CD4-positive, alpha-beta T cell treated with Interleukin-4 for 1 hour (primary cell): ENCODE measurements at places on chromosomes 3 and 15.

DNA sequence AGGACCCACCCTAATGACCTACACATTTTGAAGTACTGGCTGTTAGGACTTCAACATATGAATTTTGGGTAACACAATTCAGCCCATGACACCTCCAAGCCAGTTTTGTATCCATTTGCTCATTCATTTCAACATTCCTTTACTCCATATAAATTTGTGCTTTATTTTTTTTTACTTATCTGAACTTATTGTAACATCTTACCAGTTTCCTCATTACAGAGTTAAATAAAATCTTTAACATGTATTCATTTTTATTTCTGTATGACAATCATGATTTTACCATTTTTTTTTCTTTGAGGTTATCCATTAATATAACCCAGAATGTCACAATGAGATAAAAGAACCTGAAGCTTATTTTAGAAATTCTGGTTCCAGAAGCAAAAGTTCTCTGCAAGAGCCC, 48.0 kb upstream of the ATP1B3 start:
- no peak for DNase-seq

GRCh38 chr3:66361356-66361755, 139.5 kb downstream of the LRIG1 start:
- no peak for DNase-seq

- DNase-seq, result no peak
These were observed 13.1 kb upstream of the DYNC1LI1 start for GRCh38 chr3:32583708-32584107.

- no peak for DNase-seq
These were observed 230.2 kb upstream of the EIF1B start for GRCh38 chr3:40079203-40079846.

DNA sequence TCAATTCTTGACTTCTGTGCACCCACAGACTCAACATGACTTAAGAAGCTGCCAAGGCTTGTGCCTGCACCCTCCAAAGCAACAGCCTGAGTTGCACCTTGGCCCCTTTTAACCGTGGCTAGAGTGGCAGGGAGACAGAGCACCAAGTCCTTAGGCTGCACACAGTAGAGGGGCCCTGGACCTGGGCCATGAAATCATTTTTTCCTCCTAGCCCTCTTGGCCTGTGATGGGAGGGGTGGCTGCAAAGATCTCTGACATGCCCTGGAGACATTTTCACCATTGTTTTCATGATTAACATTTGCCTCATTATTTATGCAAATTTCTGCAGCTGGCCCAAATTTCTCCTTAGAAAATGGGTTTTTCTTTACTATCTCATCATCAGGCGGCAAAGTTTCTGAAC, 836.8 kb downstream of the ZPLD1 start:
- no peak for DNase-seq

DNA sequence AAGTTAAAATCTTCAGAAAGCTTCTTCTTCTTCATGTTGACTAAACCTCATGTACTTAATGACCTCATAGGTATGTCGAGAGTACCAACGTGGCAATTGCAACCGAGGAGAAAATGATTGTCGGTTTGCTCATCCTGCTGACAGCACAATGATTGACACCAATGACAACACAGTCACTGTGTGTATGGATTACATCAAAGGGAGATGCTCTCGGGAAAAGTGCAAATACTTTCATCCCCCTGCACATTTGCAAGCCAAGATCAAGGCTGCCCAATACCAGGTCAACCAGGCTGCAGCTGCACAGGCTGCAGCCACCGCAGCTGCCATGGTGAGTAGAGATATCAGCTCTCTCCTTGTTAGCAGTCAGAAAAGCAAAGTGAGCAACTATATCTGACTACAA, 176.5 kb downstream of the MBNL1 start:
- DNase-seq, result no peak

- no peak for DNase-seq
These were observed 324.6 kb upstream of the IL12A start for GRCh38 chr3:159664006-159664405.

DNA sequence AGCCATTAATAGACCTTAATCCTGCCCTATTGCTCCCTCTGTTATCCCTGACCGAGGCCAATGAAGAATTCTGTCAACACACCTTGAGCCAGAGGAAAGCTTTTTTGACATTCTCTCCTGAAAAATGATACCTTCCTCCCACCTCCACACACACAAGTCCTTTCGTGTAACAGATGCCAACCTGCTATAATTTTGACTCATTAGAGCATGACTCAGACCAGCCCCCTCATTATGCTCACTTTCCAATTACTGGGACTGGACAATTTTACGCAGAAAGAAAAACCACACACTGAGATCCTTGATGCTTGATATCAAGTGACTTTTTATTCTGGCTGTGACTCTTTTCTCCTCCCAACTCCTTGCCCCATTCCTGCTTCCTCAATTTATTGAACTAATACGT, 50.9 kb downstream of the LSAMP start:
- no peak for DNase-seq

- no peak for DNase-seq
These were observed 234.0 kb upstream of the PPP2R3A start for GRCh38 chr3:135731546-135731945.

DNA sequence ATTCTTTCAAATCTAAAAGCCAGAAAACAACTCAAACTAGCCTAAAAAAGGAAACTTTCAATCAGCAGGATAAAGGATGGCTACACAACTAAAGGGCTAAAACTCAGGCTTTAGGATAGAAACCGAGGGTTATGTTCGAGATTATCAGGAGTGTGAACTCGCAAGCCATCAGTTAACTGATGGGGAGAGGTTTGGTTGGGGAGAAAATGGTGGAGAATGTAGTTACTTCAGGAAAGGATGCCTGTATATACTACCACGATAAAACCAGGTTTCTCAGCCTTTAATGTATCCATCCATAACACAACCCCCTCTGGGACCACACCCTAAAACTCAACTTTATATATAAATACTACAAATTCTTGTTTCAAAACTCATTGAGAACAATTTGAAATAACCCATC, 22.2 kb downstream of the TRA2B start:
- no peak for DNase-seq

GRCh38 chr3:65830948-65831732, 207.6 kb downstream of the MAGI1 start:
- DNase-seq, result no peak

DNA sequence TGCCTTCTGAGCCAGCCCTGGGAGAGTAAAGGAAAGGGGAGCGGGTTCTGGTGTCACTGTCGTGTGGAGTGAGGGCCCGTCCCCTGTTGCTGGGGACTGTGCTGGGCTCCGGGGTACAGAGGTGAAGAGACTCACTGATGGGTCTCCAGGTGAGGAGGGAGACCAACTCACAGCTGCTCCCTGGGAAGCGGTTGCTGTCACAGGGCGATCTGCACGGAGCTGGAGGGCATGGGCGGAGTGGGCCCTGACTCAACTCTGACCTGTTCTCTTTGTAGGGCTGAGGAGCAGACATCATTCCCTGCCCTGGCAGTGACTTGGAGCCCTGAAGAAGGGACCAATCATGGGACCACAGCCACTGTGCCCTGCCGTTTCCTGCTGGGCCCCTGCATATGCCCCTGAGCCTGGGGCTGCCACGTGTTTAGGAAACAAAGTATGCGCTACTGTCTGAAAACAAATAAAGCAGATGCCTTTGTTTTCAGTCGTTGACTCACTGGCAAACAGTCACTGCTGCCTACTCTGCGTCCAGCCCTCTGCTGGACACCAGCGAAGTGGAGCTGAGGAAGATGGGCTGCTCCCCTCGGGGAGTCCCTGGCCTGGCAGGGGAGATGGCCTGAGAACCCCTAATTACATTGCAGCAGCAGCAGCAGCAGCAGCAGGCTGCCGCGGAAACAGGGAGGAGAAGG, 22.9 kb upstream of the PLXNA1 start:
- DNase-seq, result no peak

DNA sequence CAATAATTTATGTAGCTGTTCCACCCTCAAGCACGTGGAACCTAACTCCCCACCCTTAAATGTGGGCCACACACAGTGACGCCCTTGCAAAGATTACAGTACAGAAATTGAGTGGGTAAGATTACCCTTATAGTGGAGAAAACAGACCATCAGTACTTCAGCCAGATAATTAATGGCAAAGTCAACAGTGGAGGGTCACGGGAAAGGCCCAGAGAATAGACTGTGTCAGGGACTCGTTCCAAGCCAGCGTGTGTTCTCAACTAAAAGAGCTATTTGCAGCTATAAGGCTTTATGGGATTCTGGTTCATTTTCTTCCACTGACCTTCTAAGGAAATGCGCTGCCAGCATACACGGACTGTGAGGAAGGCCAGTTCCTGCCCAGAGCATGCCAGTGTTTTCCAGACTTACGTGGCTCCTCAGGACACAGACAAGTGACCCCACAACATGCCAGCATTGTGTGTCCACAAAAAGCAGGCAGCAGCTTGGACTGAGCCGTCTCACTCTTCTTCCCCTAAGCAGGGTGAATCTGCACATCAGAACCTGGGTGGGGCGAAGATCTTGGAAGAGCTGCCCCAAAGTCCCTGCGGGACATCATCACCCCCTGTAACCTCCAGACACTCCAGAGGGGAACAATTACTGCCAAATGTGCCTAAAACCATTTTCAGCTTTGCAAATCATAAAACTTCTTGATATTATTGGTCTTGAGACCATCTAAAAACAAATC, 428.5 kb downstream of the OCA2 start:
- DNase-seq, result no peak

DNA sequence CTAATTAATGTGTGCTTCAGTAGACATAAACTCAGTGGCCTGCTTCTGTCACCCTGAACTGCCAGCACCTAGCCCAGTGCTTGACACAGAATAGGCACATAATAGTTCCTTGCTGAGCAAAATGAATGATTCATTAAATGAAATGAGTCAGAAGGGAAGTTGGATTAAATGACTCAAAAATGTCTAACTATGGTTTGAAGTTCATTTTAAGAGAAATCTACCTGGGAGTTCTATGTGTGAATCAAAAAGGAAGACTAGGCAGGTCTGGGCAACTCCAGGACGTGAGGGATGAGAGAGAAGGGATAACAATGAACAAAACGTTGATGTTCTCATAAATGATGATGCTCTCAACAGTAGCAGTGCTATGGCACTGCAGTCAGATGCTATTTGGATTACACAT, 175.0 kb downstream of the CFAP20DC start:
- DNase-seq, result no peak
